ENCODE measurements at places on chromosomes 1 and 21.

DNA sequence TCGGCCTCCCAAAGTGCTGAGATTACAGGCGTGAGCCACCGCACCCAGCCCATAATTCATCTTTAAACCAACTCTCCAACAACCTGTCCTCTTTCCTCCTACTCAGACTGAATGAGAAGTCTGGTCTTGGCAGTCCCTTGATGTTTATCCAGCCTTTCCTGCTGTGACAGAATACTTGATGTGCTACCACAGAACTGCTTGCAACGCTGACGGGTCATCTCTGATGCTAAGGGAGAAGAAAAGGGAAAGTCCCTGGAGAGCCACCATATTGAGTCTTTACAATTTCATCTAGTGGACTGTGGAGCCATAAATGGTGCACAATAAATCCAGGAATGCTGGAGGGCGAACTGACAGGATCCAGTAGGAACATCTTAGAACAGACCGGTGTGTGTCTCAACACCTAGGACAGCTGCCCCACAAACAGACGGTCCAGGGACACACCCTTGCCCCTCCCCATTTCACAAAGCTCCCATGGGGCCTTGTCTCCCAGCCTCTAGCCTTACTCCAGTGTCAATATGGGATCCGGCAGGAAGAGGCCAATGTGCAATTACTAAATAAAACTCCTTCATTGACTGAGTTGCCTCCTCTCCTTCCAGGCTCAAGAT, 30.7 kb downstream of the JAK1 start:
- no peak for DNase-seq

DNA sequence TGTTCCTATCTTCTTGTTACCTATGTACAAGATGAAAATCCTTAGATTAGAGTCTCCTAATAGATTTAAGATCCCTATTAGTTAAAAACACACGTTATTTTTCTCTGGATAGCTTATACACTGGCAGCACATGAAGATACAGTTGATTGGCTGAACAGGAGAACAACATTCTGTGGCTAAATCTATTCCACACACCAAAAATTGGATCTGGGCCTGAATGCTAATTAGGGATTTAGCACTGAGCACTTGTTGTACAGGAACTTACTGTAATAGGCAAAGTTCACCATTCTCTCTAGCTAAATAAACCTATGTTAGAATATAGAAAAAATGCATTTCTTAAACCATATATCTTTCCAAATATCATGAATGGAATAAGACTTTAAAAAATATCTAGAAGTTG, 117.1 kb upstream of the PTGFR start:
- no peak for DNase-seq

GRCh38 chr1:201622353-201622752, 83.4 kb downstream of the NAV1 start:
- DNase-seq = no peak

DNA sequence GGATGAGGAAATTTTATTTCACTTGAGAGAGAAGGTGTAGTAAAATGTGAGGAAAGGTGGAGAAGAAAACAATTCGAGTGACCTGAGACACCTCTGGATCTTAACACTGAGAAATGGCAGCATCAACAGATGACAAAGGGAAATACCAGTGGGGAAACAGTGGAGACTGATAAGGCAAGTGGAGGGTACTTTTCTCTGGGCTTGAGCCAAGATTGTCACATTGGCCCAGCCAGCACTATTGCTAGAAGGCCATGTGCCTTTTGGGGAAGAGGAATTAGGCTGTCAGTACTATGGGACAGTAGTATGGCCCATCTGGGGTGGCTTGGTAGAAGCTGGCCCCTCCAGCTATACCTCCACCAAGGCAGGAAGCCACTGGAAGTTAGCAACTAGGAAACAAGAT, 8.4 kb downstream of the SYPL2 start:
- DNase-seq = no peak

DNA sequence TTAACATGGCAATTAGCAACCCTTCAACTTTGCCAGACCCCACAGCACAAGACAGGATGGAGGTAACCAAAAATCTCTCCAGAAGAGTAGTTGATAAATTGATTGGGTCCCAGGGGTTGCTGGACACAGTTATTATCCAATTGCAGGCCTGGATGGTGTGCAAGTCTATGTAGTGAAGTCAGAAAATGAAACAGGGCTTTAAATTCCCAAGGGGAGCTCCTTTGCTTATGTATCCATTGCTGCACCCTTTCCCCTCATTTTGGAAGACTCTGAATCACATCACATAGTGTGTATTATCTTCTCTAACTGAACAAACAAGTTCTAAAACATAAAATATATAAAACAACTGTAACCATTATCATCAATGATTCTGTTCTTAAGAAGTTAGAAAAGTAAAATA, 550.2 kb downstream of the LMO4 start:
- no peak for DNase-seq

DNA sequence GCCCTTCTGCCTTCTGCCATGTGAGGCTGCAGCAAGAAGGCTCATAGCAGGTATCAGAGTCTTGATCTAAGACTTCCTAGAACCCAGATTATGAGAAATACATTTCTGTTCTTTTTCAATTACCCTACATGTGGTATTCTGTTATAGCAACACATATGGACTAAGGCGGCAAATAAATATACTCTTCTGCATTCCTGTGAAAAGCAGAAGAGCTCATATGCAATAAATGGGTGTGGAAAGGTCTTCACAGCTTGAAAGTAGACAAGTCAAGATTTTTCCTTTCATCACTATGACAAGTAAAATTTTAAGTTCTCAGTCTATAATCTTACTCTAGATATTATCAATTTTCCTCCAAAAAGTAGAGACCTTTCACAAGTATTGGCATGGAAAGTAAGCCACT, 36.6 kb downstream of the TNFSF18 start:
- DNase-seq = no peak

DNA sequence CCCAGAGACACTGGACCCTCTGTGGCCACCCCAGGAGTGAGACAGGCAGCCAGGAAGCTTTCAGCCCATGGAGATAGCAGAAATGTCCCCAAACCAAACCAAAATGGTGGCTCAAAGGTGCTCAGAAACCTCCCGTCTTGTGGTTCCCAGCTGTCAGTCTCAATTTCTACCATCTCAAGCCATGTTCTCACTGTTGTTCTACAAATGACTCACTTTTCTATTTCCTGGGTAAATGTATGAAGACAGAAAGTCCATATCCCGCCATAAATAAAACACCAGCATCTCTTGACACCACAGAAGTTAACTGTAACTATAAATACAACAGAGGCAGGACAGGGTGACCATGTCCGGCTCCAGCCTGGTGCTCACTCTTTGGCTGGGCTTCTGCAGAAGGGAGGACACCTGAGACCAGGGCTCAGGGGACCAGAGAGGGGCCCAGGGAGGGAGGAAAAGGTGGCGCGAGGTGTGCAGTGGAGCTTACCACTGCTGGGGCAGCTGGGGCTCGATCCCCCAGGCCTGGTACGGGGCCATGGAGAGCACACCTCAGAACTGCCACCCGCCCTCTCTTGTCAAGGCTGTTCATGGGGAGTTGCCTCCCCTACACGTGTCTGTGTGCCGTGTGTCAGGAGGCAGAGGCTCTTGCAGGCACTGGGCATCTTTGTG, 43.6 kb downstream of the EPHB2 start:
- DNase-seq = no peak

DNA sequence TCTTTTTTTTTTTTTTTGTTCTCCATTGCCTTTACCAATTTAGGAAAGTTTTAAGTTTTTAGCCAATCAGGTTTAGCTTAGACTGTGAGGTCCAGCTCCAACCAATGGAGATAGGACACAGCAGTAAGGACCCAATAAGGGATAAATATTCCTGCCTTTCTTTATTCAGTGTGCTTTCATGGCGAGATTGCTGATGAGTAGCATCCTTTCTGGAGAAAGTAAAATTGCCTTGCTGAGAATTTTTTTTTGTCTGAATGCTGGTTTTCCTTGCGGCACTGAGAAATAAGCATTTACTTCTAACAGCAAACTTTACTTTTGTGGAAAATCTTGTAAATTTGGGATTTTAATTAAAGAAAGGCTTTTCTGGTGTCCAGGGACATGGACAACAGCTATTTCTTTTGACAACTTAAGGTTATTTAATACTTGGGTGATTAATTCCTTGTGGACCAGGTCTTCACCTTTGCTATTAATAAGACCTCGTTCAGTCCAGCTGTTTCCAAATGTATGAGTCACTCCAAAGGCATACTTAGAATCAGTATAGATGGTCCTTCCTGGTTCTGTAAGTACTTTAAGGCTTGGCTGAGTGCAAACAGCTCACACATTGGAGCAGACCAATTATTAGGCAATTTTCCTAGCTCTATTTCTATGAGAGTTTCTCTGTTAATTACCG, 54.1 kb downstream of the SERINC2 start:
- no peak for DNase-seq

GRCh38 chr1:26754086-26754874, 33.5 kb upstream of the PIGV start:
- DNase-seq = no peak

GRCh38 chr1:100539836-100540536, 2.0 kb downstream of the GPR88 start:
- DNase-seq = no peak

GRCh38 chr1:178311164-178311563, 185.6 kb downstream of the CLEC20A start:
- no peak for DNase-seq

GRCh38 chr1:153404768-153405167, 11.6 kb upstream of the S100A7A start:
- peak; percentile 53 for DNase-seq

- no peak for DNase-seq
Observed at GRCh38 chr1:33424205-33424604, 6.7 kb downstream of the PHC2 start.

DNA sequence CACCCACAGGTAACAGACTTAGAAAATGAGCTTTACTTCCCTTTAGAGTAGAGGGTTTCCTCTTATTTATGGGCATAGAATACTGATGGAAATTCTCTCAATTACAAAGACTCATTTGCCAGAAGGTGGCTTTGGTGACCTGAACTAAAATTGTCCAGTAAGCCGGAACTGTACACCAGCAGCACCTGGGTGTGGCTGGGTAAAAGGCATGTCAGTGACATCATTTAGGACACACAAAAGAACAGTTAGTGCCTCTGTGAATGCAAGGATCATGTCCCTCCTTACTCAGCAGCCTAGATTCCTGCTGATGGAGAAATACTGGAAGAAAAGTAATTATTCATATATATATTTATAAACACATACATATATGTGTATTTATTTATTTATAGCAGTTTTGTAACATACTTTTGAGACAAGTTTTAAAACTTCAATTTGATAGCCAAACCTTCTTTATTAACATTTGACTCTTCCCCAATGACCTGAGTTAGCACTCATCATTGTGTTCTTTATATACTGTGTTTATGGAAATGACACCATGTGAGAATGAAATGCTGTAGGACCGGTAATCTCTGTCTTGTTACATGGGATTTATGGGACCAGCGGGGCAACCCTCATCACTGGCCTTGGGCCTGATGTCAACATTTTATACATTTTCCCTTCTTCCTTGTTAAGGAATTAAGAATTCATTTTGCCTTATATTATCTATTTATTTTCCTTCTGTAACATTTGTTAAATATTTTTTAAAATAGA, 274.4 kb downstream of the BRINP2 start:
- no peak for DNase-seq

DNA sequence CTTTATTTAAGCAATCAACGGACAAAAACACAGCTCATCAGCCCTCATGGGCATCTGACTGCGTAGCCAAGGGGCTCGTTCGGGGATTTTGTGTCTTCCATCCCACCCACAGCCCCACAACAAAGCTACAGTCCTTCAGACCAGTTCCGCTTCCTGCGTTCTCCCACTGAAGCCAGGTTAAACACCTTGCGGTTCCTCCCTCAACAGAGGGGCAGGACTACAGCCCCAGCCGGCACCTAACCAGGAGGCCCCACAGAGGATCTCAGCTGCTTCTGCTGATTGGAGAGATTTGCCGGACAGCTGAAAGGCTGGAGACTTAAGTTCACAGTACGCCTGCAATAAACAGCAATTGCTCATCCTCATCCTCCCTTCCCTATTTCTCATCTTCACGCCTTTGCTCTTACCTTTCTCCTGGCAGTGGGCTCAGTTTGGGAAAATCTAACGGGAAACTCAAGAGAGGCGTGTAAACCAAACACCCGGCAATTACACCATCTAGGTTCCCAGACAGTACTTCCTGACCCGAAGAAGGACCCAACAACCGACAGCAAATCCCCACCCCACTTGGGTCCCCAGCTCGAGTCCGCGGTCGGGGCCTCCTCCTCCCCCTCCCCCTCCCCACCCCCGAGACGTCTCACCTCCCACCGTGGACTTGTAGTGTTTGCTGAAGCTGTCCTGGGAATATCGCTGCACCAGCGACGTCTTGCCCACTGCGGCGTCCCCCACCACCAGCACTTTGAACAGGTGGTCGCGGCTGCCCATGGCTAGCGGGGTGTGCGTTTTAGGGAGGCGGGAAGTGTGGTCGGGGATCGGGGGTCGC, 876 bp downstream of the RAB29 start:
- DNase-seq = no peak

- no peak for DNase-seq
Observed at GRCh38 chr1:25556791-25557476, 13.5 kb downstream of the LDLRAP1 start.

GRCh38 chr1:41383094-41383852, 22.0 kb downstream of the FOXO6 start:
- no peak for DNase-seq

DNA sequence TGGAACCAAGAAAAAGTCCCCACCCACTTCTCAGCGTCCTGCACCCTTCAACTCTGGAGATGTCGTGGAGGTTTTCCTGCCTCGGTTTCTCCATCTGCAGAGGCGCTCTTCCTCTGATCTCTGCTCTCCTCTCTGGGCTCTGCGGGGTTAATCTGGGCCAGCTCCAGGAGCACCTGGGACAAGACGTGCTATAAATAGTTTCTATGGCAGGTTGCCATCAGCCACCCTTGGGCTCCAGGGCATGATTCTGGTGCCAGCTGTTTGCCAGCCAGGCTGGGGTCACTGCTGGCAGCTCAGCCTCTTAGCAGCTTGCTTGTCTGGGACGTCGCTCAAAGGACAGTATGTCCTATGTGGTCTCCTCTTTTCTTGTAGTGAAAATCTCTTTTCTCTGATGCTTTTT, 137.1 kb downstream of the ACTL8 start:
- no peak for DNase-seq

GRCh38 chr1:76944942-76945341, 77.7 kb downstream of the ST6GALNAC5 start:
- DNase-seq = no peak

DNA sequence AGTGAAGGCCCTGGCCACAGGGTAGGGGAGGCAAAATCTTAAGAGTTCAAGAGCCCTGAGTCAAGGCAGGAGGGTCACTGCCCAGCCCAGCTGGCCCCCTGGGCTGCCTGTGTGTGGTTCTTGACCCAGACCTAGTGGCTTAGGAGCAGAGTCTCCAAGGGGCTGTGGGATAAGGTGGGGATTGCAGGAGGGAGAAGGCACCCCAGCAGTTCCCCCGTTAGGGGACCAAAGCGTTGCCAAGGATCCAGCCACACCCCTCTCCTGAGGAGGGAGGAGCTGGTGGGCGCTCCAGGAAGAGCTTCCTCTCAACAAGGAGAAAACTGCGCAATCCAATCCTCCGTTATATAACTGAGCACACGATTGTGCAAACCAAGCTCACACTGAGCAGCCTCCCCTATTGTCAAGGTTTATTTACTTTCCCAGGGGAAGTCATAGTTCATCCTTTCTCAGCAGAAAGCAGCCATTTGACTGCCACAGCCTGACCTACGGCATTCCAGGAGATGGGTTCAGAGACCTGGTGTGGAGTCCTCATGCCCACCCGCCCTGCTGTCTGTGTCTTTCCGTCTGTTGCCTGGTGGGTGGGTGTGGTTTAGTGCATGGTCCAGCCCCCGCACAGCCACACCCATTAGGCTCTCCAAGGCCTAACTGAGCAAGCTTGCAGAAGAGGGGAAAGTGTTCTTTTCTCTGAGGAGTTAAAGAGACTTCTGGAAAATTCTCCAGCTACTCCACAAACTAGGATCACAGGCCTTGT, 3.5 kb downstream of the EPHX1 start:
- no peak for DNase-seq

- no peak for DNase-seq
Observed at GRCh38 chr1:153100245-153100644, 5.9 kb upstream of the SPRR2E start.

Measured in stimulated activated CD4-positive, alpha-beta T cell treated with anti-CD3 and anti-CD28 coated beads, Interleukin-15, amount 100 ng/mL, for 48 hours (primary cell).